T-helper 17 cell (primary cell): ENCODE measurements at places on chromosomes 12 and 14. TPM values are rescaled to one million over a fixed set of nuclear protein-coding genes. Genes with fewer than 3 reads are reported as not detected.

- H3K4me1 ChIP-seq = no peaks in the 10 kb centered on the region
- no peak for DNase-seq
- no peak overlapping the region for H3K4me3 ChIP-seq
- no peaks in the 10 kb centered on the region for H3K27me3 ChIP-seq
- no peak overlapping the region for H3K27ac ChIP-seq
Observed at GRCh38 chr12:80374615-80375014, 69.4 kb upstream of the PTPRQ start.

- H3K27me3 ChIP-seq = no peaks in the 10 kb centered on the region
- H3K4me3 ChIP-seq = no peak overlapping the region
- H3K4me1 ChIP-seq = no peaks in the 10 kb centered on the region
- H3K27ac ChIP-seq = no peak overlapping the region
- peaks cover 2% of the 10 kb centered on the region for H3K36me3 ChIP-seq
Observed at GRCh38 chr12:32178341-32179010, 71.8 kb downstream of the BICD1 start.

GRCh38 chr14:92897922-92898565 is 24.9 kb upstream of the CHGA start:
- peaks cover 16% of the 10 kb centered on the region for H3K4me1 ChIP-seq
- H3K36me3 ChIP-seq = no peaks in the 10 kb centered on the region
- H3K27me3 ChIP-seq = peaks cover 41% of the 10 kb centered on the region
- no peak overlapping the region for H3K27ac ChIP-seq
- no peak for DNase-seq

DNA sequence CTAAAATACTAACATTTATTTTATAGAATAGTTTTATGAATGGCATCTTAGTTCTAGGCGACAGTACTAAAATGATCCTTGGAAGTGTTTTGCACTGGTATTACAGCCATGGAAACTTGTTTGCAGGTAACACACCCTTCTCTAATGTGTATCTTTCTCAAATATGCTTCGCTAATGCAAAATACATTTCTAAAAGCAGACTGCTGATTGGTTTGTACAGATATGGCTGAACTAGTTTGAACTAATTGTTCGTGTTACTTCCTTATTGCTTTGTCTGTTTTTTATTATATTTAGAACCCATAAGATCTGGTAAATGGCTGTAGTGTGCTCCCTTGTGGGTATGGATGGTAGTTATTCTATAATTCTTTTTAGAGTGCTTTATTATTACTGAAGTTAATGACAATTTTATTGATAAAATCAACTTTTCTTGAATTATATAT is 53.0 kb downstream of the ATF7IP start:
- no peaks in the 10 kb centered on the region for H3K27me3 ChIP-seq
- no peaks in the 10 kb centered on the region for H3K36me3 ChIP-seq
- peaks cover 32% of the 10 kb centered on the region for H3K4me1 ChIP-seq
- peak overlapping the region; percentile 50 for H3K4me3 ChIP-seq

DNA sequence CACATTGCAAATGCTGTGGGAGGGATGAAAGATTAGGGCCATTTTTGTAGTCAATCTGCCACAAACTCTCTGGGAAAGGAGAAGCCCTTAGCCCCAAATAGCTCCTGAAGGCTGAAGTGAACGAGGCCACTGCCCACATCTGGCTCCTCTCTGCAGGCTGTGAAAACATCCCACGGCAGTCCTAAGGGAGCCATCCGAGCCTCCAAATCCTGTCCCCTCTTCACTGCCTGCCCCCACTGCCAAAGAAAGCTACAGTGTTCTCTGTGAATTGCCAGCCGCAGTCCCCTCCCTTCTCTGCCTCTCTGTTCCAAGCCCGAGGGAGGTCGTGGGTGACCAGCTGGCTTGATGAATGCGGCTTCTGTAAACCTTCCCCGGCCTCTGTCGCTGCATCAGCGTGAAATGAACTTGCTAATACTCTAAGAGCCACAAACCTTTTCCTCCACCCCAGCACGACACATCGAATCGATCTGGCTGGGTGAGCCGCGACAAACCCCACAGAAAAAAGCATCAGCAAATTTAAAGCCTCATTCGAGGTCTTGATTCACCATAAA is 180.7 kb upstream of the NRXN3 start:
- peaks cover 3% of the 10 kb centered on the region for H3K4me1 ChIP-seq
- H3K27me3 ChIP-seq = peaks cover 31% of the 10 kb centered on the region
- no peaks in the 10 kb centered on the region for H3K36me3 ChIP-seq
- no peak for DNase-seq
- no peak overlapping the region for H3K4me3 ChIP-seq
- no peak overlapping the region for H3K27ac ChIP-seq

GRCh38 chr12:51368640-51369517 is 22.3 kb downstream of the GALNT6 start:
- peak overlapping the region; percentile 97 for H3K27ac ChIP-seq
- DNase-seq = peak; percentile 86
- peaks cover 33% of the 10 kb centered on the region for H3K4me1 ChIP-seq
- H3K36me3 ChIP-seq = peaks cover 3% of the 10 kb centered on the region
- H3K27me3 ChIP-seq = no peaks in the 10 kb centered on the region

The GNS gene
- 21.0 TPM for total RNA-seq

The KCNC2 gene
- total RNA-seq = not detected

The TCL1B gene
- total RNA-seq = not detected

DNA sequence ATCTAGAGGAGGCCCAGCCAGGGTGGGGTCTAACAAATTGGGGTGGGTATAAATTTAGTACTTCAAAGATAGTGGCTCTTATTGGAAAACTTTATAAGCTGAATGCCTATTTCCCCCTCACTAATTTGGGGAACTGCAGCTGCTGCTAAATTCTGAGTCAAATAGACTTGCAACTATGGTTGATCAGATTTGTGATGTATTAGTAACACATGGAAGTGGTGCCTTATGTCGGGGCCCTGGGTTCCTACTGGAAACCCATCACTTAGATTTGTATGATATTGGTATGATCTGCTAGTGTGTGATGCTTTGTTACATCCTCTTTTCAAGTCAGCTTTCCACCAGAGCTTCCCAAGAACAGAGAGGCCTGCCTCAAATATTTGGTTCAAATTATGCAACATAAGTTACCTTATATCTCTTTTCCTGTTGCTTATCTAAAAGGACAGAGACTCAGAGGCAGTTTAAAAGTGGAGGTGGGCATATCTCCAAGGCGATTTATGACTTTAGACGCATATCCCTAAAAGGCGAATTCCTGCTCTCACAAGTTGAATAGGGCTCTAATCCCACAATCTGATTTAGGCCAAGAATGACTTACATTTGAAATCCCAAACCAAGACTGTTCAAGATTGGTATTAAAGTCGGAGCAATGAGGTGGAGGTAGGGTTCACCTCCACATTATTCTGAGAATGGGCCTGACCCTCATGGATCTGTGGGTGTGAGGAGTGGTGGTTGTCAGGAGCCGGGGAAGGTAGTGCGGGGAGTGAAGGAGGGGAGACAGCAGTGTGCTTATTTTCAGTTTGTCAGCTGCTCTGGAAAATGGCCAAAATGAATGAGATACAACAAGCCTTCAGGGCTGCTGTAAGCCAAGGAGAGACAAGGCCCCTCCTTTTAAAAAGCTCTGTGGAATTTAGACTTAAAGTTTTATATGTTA is 425.8 kb downstream of the RAD51B start:
- no peak overlapping the region for H3K4me3 ChIP-seq
- peaks cover 21% of the 10 kb centered on the region for H3K4me1 ChIP-seq
- no peak for DNase-seq
- H3K36me3 ChIP-seq = peaks cover 4% of the 10 kb centered on the region

The DPF3 gene
- total RNA-seq = 0.13 TPM
